ENCODE measurements at places on chromosomes 5 and 9.

DNA sequence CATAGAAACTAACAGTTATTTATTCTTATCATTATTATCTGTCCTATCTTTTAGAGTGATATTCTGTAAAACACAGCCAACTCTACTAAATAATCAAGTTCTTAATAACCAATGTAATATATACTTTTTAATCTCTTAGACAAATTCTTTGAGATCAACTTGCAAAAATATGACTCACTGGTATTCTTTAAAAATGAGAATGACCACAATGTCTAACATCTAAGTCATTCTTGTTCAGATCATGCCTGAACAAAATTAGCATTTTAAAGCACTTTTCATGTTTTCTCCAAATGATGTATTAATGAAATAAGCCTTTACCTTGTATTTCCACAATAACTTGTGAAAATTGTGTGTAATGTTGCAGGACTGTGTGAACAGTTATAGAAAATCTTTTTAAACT is 356.9 kb upstream of the RGMB start:
- no peak for DNase-seq

DNA sequence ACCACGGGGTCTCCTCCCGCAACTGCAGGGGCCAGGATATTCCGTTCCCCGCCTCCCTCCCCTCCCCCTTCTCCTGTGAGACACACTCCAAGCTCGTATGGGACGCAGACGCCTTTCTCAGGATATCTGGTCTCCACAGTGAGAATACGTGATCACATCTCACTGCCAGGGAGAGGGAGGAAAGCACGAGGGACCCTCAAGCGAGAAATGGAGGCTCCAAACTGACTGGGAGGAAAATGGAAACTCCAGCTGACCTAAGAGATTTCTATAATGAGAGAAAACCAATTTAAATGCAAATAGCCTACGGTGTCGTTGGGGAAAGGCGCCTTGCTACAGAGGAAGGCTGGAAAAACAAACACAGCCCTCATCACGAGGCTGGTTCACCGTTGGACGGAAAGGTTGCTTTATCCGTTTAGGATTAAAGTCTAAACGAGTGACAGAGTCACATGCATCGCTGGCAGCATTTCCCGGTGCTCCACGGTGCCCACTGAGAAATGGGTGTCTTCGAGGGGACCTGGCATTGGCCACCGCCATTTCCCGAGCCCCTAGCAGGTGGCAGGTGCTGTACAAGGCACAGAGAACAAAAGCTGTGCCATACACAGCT is 116.9 kb upstream of the CPEB4 start:
- no peak for DNase-seq

- DNase-seq = no peak
These were observed 230.3 kb upstream of the TBCA start for GRCh38 chr5:78006449-78006848.

DNA sequence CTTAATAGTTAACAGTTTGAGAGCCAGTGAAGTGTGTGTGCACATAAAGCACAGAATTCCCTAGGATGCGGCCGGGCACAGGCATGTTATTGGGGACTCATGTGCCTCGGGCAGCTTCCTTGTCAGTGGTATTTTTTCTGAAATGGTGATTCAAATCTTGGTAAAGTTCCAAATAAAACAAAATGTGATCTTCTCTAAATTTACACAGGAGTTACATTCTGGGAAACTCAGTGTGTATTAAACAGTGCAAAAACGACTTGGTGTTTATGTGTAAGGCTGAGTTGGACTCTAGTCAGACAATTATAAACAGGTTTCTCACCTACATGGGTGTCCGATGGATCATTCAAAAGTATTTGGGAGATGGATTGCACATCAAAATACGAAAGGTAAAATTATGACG is 48.9 kb downstream of the BOD1 start:
- no peak for DNase-seq

DNA sequence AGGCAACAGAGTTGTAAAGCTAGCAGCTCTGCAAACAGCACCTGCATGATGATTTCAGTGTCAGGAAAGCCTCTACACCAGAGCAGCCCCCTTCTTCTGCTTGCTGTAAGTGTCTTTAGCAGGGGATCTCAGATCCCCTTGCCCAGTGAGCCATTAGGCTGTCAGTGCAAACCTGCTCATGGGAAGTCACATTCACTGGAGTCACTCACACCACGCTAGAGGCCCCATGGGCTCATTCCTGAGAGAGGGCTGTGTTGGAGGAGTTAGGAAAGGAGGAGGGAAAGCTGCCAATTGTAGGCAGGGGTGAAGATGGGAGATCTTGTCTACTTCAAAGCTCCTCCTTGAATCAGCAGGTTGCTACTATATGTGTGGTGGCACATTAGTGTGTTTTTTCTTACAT is 275.2 kb downstream of the SMARCA2 start:
- DNase-seq = no peak

- no peak for DNase-seq
These were observed 48.4 kb upstream of the FOXI1 start for GRCh38 chr5:170057311-170057710.

GRCh38 chr9:128163523-128164306 is 3.6 kb downstream of the BBLN start:
- no peak for DNase-seq
